ENCODE measurements at places on chromosomes 1 and 21. TPM values are rescaled to one million over a fixed set of nuclear protein-coding genes. Genes with fewer than 3 reads are reported as not detected.

DNA sequence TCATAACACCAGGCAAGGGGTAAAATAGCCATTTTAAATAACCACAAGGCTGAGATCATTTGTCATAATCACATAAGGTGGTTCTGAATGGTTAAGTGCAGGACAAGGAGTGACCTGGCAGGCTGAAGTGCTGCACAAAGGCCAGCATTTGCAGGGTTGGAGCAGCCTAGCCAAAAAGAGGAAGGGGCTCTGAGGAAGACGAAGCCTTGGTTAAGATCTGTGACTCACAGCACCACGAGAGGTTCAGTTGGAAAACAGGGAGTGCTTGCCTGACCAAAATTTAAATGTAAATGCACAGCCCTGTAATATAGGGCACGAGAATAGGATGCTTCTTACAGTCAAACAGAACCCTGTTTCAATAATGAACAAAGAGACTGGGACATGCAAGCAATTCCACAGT, 12.1 kb downstream of the ATP5PF start:
- DNase-seq, result no peak

- DNase-seq, result no peak
Observed at GRCh38 chr1:72283022-72283306, 625 bp upstream of the NEGR1 start.

Gene TRPM2
- 3.2 TPM for total RNA-seq

Gene TAS1R1
- not detected for total RNA-seq

DNA sequence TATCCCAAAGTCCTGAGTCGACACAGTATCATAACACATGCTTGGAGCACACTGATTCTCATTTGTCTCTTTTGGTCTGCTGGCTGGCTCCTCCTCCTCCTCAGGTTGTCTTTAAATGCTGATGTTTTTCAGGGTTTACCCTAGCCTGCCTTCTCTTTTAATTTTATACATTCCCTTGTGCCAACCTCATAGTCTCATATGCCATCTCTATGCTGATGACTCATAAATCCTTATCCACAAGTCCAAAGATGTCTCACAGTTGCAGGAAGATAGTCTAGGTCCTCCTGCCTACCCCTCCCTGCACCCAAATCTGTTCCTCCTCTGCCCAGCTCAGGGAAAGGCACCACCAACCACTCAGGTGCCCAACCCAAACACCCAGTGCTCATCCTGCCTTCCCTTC, 108.3 kb downstream of the SIPA1L2 start:
- no peak for DNase-seq

Gene GNAI3
- 8.9 TPM for total RNA-seq

DNA sequence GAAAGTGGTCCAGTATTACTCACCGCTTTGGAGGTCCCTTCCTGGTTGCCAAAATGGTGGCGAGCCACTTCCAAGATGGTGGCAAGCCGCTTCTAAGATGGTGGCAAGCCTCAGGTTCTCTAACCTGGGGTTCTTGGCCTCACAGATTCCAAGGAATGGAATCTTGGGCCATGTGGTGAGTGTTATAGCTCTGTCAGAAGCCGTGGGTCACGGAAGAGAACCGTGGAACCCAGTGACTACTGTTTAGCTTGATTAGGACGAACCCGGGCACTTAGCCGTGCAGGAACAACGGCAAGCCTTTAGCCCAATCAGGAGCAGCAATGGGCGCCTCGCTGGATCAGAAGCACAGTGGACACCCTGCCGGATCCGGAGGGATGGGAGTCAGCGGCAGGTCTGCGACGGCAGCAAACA, 356.2 kb upstream of the TMPRSS15 start:
- DNase-seq, result no peak

- DNase-seq, result no peak
Observed at GRCh38 chr1:121417325-121417923, 232.6 kb downstream of the SRGAP2C start.

DNA sequence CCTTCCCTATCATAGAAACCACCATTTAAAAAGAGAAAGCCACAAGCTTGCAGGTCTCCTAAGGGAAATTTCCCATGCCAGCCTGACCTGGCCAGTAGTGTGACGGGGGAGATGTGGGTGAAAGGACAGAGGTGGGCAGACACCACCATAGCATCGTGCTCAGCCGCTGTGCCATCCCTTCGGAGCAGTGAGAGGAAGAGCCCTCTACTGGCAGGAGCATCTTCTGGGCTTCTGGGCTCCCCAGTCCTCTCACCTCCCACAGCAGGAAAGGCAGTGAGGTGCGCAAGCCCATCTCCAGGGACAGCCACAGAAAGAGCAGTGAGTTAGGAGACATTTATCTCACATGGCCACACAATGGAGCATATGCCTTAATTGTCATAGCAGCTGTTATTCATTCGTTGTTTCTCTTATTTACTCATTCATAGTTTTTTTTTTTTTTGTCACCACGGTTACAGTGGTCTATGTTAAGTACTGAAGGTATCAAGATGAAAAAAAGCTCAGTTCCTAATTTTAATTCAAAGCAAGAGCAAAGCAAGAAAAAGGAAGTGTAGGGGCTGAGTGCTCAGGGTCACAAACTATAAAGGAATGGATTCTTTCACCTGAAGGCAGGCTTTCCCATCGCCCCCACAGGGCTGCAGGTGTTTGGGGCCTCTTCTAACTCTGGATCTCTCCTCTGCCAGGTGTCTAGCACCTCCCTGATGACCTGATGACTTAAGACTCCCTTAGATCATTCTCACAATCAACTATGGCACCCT, 48.8 kb upstream of the CAMK1G start:
- DNase-seq, result no peak

GRCh38 chr1:199639453-199639852, 388.1 kb upstream of the NR5A2 start:
- DNase-seq, result no peak

Gene OVAAL
- total RNA-seq, result not detected

DNA sequence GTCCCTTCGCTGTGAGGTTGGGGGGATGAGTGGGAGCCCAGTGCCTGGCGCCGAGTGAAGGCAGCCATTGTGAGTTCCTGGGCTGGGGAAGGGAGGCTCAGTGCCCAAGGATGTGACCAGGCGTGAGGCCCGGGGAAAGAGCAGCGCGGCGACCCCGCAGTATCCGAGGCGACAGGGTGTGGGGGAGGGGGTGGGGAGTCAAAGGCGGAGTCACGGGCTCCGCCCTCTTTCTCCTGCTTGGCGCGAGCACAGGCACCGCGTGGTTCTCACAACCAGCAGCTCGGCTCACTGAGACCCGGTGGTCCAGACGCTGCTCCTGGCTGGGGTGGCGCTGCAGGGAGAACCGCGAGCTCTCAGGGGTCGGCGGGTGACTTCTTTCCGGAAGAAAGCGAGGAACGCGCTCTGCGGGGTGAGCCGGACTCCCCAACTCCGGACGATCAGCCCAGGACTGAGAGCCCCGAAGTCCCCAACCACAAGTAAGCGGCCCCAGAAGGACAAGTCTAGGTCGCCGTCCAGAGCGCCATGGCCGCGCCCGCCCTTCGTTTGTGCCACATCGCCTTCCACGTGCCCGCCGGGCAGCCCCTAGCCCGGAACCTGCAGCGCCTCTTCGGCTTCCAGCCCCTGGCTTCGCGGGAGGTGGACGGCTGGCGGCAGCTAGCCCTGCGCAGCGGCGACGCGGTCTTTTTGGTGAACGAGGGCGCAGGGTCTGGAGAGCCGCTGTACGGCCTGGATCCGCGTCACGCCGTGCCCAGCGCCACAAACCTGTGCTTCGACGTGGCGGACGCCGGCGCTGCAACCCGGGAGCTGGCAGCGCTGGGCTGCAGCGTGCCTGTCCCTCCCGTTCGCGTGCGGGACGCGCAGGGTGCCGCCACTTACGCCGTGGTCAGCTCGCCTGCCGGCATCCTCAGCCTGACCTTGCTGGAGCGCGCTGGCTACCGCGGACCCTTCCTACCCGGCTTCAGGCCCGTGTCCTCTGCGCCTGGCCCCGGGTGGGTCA, at the start of gene HPDL:
Gene HPDL (plus strand): TSS at position 269 of the 997 bp plus-strand sequence. CDS start 254 bp downstream, at position 523.
- peak; percentile 65 for DNase-seq

GRCh38 chr1:1282998-1283397, 2.8 kb downstream of the SCNN1D start:
- peak; percentile 54 for DNase-seq

Gene SPRR1B
- total RNA-seq, result not detected

DNA sequence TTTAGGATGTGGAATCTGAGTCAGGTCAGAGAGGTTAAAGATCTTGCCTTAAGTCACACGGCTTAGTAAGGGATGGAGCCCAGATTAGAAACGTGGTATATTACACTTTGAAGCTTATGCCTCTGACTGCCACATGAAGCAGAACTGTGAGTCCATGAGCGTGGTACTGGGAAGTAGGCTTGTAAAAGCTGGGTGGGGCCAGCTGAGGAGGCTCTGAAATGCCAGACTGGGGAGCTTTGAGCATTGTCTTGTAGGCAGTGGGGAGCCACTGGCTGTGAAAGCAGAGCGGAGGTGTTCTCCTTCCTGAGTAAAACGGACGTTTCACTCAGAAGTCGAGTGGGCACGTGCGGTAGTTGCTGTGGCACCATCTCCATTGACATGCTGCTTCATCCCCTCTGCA, 72.6 kb upstream of the USP24 start:
- DNase-seq, result no peak

Gene LEFTY2
- total RNA-seq, result not detected

DNA sequence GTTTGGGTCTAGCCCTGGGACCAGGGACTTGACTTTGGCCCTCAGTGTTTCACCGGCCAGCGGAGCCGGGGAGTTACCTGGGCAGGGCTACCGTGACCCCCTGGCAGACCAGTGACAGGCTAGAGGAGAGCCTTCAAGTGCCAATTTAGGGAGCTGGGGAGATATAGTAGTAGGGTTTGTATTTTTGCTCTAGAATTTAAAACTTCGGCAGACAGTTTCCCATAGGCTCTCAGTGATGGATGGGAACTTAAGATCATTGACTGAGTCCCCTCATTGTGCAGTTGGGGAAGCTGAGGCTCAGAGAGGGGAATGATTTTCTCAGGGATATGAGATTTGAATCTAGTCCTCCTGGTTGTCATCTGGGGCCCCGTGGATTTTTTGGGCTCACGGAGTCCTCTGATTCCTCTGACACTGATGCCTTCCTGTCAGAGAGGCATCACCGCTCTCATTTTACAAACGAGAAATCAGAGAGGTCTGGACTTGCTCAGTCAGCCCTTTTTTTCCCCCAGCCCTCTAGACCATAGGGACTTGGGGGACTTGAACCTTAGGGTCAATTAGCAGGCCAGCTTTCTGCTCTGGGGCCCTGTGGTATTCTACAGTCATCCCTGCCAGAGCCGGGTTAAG, 58.3 kb upstream of the ACOT11 start:
- DNase-seq, result peak; percentile 38

Gene OLFML3
- 0.90 TPM for total RNA-seq

- no peak for DNase-seq
Observed at GRCh38 chr1:240092301-240093119, 827 bp downstream of the FMN2 start.

GRCh38 chr1:35936838-35937237, 5.9 kb downstream of the AGO3 start:
- DNase-seq, result no peak

DNA sequence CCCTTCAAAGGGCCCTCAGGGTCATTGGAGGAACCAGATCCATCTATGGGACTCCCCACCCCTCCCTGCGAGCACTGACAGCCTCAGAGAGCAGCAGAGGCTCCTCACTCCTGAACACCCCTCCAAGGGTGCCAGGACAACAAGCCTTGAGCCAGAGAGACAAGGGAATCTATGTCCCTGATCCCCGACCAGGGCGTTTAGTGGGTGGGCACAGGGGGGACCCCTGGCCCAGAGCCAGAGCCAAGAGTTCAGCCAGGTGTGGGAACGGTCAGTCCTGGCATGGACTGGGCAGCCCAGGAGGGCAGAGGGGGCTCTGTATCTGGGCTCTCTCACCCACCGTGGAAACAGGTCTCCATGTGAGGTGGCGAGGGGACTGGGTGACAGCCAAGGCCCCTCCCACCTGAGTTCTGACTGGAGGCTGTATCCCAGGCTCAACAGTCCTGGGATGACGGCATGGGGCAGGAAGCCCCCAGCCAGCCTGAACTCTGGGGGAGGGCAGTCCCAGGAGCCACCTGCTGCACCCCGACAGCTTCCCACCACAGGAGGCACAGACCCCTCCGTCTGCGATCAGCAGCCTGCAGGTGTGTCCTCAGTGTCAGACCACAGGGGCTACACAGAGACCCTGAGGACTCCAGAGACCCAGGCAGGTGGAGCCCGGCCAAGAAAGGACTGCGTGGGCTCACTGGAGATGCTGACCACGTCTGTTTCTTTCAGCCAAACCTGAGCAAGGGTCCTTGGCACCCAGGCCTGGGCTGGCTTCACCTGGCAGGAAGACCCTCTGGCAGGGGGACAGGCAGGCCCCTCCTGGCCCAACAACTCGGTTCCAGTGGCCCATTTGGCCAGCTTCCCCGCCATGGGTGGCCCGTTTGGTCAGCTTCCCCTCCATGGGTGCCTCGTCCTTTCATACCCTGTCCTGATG, 11.2 kb upstream of the SRARP start:
- DNase-seq, result no peak

Gene FCMR
- 47.3 TPM for total RNA-seq

DNA sequence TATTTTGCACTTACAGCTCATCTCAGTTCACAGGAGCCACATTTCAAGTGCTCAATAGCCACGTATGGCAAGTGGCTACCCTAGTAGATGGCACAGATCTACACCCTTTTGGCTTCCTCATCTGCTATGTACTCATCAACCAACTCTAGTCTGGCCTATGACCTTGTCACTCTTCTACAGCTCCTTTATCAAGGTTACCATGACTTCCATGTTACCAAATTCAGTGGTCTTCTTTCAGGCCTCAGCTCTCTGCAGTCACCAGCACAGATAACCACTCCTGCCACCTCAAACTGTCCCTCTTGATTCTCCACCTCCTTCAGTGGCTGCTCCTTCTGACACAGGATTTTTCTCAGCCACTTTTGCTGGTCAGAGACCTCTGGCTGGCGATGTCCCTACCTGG, 11.7 kb upstream of the USP48 start:
- DNase-seq, result no peak

- DNase-seq, result no peak
Observed at GRCh38 chr1:153253693-153254092, 5.8 kb upstream of the LORICRIN start.

DNA sequence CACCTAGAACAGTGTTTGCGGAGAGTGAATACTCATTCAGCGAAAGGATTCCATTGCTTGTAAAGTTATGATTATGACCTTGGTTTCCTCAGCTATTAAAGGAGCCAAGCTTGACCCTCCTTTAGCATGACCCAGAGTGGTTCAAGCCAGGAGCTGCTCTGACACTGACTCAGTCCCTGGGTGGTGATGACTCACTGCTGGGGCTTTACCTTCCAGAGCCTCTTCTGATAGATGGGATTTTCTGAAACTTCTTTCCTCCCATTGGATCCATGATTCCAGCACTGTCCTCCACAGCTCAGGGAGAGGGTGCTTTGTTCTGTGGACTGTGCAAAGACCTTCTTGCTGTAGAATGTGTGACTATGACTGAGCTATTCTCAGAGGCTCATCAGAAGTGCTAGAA, 77.4 kb downstream of the S1PR1 start:
- DNase-seq, result peak; percentile 52

- no peak for DNase-seq
Observed at GRCh38 chr1:152580433-152580832, at the start of gene LCE3D. Gene LCE3D, minus strand, starts transcription at chr1:152580516. Its CDS starts 580 bp downstream, at chr1:152579936.

GRCh38 chr21:38402291-38402690, 96.0 kb downstream of the ERG start:
- no peak for DNase-seq

Gene FNDC7
- total RNA-seq, result 0.14 TPM

Gene KRTAP13-2
- not detected for total RNA-seq
